Urinary bladder (tissue), 4 donors: ENCODE measurements at places on chromosomes 5 and 9.

- DNase-seq: no peak
These were observed 56.4 kb upstream of the TMC1 start for GRCh38 chr9:72464857-72465592.

GRCh38 chr5:157072508-157072907 lies 13.6 kb upstream of the HAVCR1 start:
- no peak for DNase-seq

DNA sequence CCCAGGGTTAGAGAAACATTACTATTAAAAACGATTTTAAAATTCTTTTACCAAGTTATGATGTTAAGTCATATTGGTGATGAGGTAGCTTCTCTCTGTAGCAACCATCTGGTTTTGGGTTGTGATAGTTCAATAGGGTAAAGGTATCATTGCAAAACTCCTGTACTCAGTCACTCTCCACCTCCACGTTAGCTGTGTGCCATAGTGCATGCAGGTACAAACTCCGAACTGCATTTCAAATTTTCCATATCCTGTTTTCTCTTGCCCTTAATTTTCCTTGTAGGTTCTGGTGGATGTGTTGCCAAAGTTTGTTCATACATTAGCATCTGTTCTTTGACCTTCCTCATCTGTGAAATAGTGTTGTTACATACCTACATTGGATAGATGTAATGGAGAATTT lies 53.1 kb upstream of the ARRDC3 start:
- DNase-seq: no peak

GRCh38 chr5:110873773-110874437 lies 135.1 kb downstream of the SLC25A46 start:
- DNase-seq: no peak

GRCh38 chr9:116905171-116905588 lies 218.1 kb downstream of the TRIM32 start:
- DNase-seq: no peak

DNA sequence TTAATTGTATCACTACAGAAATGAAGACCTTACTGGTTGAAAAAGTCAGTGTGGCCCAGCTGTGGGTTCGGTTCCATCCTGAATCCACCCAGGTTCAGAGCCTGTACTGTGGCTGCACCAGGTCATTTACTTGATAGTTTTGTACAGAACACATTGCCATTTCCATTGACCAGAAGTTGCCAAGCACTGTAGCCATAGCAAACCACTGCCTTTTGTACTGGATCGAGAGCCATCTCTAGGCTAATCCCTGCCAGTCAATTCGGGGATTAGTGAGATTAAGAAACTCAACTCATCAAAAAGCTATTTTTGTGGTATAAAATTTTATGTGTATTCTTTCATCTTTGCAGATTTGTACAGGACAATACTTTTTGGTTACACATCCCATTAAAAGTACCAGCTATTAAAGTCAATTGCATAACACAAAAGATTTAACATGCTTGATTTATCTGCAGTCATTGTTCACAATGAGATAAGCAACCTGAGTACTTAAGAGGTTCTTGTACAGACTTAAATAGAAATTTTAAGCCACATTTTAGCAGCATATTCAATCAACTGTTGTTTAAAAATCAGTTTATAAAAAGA lies 108.5 kb upstream of the OTULINL start:
- no peak for DNase-seq
